ENCODE measurements at places on chromosomes 6 and 20.

DNA sequence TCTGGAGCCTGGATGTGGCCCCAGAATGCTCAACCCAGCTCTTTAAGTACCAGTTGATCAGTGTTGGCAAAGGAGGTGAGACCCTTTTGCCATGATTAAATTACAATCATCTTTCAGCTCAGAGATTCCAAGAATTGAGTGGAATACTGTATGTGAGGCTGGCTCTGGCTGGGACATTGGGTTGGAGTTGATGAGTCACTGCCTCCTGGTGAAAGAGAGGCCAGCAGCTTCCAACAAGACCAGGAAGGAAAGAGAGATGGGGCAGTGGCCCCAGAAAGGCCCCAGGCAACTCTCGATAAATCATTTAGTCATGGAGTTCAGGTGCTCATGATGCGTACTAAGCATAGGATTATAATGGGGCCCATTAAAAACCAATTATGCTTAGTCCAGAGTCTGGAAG, 2.1 kb downstream of the TGM6 start:
- DNase-seq = no peak

GRCh38 chr6:71309656-71310055, 21.0 kb downstream of the OGFRL1 start:
- no peak for DNase-seq

DNA sequence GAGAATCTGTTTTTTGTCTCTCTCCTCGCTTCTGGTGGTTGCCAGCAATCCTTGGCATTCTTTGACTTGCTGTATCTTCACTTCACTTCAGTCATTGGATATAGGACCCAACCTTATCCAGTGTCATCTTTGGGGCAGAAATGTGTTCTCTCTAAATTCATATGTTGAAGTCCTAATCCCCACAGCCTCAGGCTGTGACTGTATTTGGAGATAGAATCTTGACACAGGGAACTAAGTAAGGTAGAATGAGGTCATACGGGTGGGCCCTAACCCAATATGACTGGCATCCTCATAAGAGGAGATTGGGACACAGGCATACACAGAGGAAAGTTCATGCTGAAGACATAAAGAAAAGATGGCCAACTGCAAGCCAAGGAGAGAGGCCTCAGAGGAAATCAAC, 51.9 kb upstream of the TPD52L1 start:
- DNase-seq = no peak

- no peak for DNase-seq
Observed at GRCh38 chr6:89133981-89134380, 11.9 kb upstream of the PM20D2 start.

DNA sequence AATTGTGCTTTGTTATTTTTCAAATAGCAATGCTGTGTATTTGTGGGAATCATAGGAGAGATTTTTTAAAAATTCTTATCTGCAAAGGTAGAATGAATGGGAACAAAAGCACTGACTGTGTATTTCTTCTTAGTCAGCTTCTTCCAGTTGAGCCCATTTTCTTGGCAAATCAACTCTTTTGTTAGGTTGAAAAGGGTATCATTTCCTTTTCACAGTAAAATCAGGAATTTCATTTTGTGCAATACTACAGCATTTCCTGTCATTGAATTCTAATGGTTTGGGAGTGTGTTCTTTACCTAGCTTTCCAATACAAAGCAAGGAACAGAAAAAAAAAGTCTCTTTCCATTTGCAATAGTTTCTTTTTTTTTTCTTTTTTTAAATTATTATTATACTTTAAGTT, 19.0 kb upstream of the EXOC2 start:
- no peak for DNase-seq

GRCh38 chr6:164042212-164042611, 627.7 kb downstream of the QKI start:
- DNase-seq = peak; percentile 98

DNA sequence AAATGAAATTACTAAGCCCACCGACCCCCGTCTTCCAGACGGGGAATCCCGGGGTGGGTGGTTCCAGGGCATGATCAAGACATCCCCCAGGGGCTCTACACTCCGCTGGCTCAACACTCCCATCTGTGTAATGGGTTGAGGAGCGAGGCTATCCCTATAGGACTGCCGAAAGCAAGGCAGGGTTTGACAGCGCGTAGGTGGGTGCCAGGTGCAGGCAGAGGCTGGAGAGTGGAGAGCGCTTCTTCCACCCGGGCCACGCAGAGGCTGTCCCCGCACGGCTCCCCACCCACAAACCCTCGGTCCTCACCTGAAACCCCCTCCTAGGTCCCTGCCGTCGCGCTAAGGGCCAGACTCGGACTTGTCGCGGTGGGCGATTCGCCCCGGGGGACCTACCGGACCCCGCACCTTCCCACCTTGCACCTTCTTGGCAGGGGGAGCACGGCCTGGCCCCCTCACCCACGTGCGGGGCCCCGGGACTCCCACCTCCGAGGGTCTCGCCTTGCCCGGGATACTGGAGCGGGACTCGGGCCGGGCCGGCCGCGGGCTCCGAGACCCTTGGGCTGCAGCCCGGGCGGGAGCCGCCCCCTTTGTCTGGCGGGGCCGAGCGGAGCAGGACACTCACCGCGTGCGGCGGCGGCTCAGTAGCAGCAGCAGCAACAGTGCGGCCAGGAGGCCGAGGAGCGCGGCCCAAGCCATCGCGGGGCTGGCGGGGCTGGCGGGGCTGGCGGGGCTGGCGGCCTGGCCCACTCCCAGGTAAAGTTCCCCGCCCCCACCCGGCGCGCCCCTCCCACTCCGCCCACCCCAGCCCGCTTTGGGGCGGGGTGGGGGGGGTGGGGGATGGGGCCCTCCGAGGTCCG, at the start of gene PTGIS:
TSS of gene PTGIS (minus strand) at position 717 of the 857 bp plus-strand sequence. CDS start at position 696, 21 bp downstream.
- DNase-seq = no peak

- DNase-seq = no peak
Observed at GRCh38 chr20:4141291-4142240, 126.2 kb upstream of the RNF24 start.

DNA sequence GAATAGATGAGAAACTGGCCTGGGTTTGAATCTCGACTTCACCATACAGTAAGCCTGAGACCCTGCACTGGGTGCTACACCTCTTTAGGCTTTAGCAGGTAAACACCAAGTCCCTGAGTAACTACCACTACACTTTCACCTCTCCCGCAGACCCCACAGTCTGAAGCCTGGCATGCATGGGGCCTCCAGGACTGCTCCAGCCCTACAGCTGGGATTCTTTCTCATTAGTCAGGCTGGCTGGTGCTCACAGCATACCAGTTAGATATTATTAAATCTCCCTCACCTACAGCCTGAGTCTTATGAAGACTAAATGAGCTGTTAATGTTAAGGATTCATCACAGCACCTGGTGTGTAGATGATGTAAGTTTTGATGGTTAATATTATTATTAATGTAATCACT, 388.7 kb downstream of the ARHGAP18 start:
- DNase-seq = no peak

- DNase-seq = no peak
Observed at GRCh38 chr6:52820198-52820597, 16.6 kb upstream of the GSTA1 start.

GRCh38 chr20:16459019-16459700, 114.1 kb downstream of the KIF16B start:
- DNase-seq = no peak

- no peak for DNase-seq
Observed at GRCh38 chr20:19888269-19888671, 128.9 kb upstream of the NAA20 start.

DNA sequence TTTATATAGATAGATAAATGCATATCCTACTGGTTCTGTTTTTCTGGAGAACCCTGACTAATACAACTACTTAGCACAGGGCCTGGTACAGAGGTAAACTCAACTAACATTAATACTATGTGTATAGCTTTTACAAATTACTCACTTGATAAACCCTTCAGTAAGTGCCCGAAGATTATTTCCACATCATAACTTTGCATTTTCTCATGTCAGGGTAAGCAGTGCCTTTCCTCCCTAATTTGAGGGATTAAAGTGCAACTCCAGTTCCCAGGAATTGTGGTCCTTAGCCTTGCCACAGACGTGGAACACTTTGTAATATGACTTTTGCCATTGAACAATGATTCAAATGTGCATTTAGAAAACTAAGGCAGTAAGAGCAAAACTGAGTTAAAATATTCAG, 147.5 kb upstream of the SMLR1 start:
- DNase-seq = no peak

GRCh38 chr20:62354811-62355341, 12.2 kb downstream of the LAMA5 start:
- DNase-seq = no peak

GRCh38 chr20:48852609-48853008, 24.8 kb upstream of the PREX1 start:
- no peak for DNase-seq

DNA sequence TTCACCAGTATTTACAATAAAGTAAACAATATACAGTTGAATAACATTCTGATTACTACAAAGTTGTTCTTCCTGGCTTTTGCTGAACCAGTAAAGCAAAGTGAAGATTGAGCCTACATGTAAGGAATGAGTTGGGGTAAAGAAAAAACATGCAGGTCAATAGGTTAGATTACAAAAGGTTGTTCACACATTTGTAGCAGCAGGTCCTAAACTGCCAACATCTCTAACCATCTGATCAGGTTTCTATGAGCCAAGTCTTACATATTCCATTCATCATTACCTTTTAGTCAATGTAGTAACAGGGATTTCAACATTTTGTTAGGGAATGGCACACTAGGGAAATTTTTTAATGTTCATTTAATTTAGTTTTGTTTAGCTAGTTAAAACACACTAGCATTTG, 9.3 kb upstream of the CALHM6 start:
- no peak for DNase-seq

DNA sequence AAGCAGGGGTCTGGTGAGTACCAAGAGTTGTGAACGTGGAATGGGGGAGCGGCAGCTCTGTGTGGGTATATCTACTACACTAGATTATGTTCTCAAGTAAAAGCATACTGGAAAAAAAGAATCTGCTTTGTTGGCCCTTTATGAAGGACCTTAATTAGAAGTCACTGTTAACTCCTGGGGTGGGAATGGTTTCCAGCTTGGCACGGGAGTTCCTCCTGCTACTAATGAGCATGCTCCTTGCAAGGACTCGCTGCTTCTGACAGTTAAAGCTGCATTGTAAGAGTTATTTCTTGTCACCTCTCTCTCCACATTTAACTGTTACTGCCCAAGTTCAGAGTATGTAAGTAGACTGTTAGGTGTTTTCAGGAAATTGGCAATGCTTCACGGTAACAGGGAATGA, 292.7 kb downstream of the ZFAND3 start:
- DNase-seq = no peak

GRCh38 chr6:69038841-69039240, 403.8 kb downstream of the ADGRB3 start:
- no peak for DNase-seq

- DNase-seq = no peak
Observed at GRCh38 chr6:90401933-90402830, 105.5 kb upstream of the BACH2 start.

DNA sequence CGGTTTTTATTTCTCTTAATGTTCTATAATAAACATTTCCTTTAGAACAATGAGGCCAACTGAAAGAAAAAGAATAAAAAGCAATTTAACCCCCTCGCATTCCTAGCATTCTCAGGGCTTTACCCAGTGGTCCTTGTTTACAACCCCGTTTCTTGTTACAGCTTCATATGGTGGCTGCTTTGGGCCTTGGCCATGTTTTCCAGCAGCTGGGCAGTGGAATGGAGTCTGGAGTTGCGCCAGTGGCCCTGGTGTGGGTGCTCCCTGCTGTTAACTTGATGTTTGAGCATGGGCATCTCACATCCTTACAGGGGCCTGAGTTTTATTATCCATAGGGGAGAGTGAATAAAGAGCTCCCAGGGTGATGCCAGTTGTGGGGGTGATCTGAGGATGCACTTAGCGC, 18.8 kb downstream of the EFCAB8 start:
- no peak for DNase-seq

GRCh38 chr6:25042036-25042521, 106.3 kb upstream of the RIPOR2 start:
- DNase-seq = peak; percentile 83

- no peak for DNase-seq
Observed at GRCh38 chr6:160430751-160431150, 82.6 kb downstream of the SLC22A3 start.

- no peak for DNase-seq
Observed at GRCh38 chr6:33201935-33202334, 1.3 kb downstream of the SLC39A7 start.

- DNase-seq = no peak
Observed at GRCh38 chr20:38095017-38095686, 61.6 kb downstream of the RPRD1B start.

GRCh38 chr6:130675072-130675471, 152.1 kb upstream of the SMLR1 start:
- peak; percentile 84 for DNase-seq
